ENCODE measurements at places on chromosomes 1 and 21.

GRCh38 chr1:163709636-163710035, 387.9 kb downstream of the NUF2 start:
- DNase-seq, result no peak
- H3K27ac ChIP-seq, result no peak overlapping the region
- H3K27me3 ChIP-seq, result no peaks in the 10 kb centered on the region

DNA sequence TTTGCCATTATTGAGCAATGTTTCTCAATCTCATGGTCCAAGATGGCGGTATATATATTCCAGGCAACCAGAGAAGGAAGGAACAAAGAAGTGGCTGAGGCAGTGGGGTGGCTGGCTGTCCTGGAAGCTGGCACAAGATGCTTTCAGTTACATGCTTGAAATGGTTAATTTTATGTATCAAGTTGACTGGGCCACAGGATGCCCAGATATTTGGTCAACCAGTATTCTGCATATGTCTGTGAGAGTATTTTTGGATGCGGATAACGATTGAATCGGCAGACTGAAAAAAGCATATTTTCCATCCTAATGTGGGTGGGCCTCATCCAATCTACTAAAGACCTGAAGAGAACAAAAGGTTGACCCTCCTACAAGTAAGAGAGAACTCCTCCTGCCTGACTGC, 55.2 kb downstream of the MAP3K7CL start:
- DNase-seq, result no peak
- H3K27ac ChIP-seq, result no peak overlapping the region
- H3K4me3 ChIP-seq, result no peak overlapping the region
- H3K36me3 ChIP-seq, result peaks cover 2% of the 10 kb centered on the region
- peaks cover 9% of the 10 kb centered on the region for H3K27me3 ChIP-seq
- H3K4me1 ChIP-seq, result no peaks in the 10 kb centered on the region

- H3K36me3 ChIP-seq, result no peaks in the 10 kb centered on the region
- DNase-seq, result no peak
- H3K4me3 ChIP-seq, result no peak overlapping the region
- H3K4me1 ChIP-seq, result no peaks in the 10 kb centered on the region
- H3K27me3 ChIP-seq, result peaks cover 16% of the 10 kb centered on the region
These were observed 20.7 kb downstream of the EFNA3 start for GRCh38 chr1:155099331-155099730.

DNA sequence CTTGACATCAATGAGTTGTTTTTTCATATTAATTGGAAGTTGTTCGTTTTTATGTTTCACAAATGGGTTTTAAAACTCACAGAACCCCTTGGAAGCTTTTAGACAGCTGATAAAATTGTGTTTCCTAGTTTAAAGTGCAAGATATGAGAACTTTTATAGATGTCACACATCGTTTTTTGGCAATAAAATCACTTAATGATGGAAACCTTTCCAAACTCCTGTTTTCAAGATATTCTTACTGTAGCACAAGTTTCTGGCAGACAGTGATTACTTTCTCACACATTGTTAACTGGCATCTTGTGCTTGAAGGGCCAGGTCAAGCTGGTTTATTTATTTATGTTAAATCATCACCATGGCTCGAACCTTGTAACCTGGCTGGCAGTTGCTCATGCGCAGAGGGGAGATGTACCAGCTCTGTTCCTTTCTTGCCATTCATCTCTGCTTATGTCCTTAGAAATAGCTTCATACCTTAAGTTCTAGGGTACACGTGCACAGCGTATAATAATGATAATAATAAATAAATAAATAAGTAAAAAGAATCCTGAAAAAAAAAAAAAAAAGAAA, 10.2 kb upstream of the RCAN1 start:
- H3K27ac ChIP-seq, result no peak overlapping the region
- H3K4me1 ChIP-seq, result no peaks in the 10 kb centered on the region
- H3K27me3 ChIP-seq, result peaks cover 65% of the 10 kb centered on the region
- DNase-seq, result no peak
- no peak overlapping the region for H3K4me3 ChIP-seq

GRCh38 chr21:38747810-38748209, 57.9 kb upstream of the ETS2 start:
- H3K27ac ChIP-seq, result no peak overlapping the region
- no peak for DNase-seq
- no peak overlapping the region for H3K4me3 ChIP-seq
- peaks cover 12% of the 10 kb centered on the region for H3K27me3 ChIP-seq

- H3K4me1 ChIP-seq, result no peaks in the 10 kb centered on the region
- DNase-seq, result no peak
- no peak overlapping the region for H3K4me3 ChIP-seq
- H3K36me3 ChIP-seq, result peaks cover 2% of the 10 kb centered on the region
These were observed 173.2 kb downstream of the LBR start for GRCh38 chr1:225254676-225255075.

GRCh38 chr21:44397431-44398031, 44.1 kb downstream of the TRPM2 start:
- H3K4me3 ChIP-seq, result no peak overlapping the region
- DNase-seq, result no peak
- H3K4me1 ChIP-seq, result no peaks in the 10 kb centered on the region
- peaks cover 4% of the 10 kb centered on the region for H3K36me3 ChIP-seq
- no peaks in the 10 kb centered on the region for H3K27me3 ChIP-seq
